ENCODE measurements at places on chromosomes 6 and 20.

DNA sequence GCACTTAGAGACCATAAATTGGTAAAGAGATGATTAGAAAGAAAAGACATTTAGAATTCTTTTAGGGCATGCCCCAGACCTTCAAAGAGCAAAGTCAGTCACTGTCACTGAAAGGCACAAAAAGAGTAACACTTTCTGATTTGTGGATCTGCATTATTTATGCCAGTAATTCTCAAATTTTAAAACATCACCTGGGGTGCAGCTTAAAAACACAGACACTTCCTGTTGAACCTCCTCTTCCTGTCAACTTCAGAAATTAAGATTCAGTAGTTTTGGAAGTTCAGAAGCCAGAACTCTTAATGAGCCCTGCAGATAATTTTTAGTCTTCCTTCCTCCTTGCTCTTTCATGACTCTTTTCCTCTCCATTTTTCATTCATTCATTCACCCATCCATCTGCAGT lies 137.5 kb downstream of the NRN1 start:
- no peak for DNase-seq

DNA sequence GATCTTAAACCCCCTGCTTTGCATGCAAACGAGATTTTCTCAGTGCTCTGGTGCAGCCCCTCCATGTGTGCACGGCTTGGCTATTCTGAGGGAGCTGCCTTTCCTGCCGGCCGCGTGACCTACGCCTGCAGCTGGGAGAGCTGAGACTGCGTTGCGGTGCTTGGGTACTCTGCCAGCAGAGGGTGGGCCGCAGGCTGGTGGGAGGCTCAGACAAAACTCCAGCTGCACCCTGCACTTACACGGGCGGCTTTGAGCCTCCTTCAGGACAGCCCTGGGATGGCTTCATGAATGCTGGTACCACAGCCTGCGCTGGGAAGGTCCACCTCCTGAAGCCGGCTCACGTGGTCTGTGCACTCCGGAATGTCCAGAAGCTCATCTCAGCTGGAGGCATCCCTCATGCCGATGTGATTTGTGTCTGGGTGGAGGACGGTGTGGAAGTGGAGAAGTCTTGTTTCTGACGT lies 223.7 kb downstream of the DLL1 start:
- DNase-seq: no peak

DNA sequence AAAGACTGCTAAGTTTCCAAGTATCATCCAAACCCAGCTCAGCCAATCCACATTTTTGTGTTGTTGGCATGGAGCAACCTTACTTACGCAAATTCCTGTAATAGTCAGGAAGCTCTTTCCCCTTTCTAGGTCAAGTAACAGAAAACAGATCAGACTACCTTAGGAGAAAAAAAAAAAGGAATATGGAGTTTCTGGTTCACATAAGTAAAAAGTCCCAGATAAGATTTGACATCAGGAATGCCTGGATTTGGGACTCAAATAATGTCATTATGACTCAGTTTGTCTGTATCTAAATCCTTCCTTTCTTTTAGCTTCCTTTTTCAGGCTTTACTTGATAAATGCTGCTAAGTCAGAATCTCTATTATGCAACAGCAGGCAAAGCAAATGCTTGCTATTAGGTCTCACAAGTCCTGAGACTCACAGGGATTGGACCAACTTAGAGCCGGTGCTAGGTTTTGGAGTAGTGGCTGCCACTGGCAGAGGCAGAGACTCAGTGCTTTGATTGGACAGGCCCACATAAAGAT lies 44.5 kb downstream of the NCOA7 start:
- DNase-seq: no peak

DNA sequence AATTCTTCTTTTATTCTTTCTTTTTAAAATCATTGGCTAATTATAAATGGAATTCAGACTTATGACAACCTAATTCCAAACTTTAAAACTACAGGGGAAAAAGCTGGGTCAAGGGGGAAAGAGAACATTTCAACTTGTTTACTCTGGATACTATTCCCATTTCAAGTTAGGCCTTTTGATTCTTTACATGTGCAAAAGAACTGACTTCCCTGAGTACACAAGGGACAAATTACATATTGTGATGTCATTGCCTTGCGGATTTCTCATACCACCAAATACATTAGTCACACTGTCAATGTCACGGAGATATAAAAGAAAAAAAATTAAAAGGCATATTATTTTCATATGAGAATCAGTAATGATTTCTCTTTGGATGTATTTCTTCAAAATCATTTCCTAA lies 96.5 kb upstream of the TBX18 start:
- DNase-seq: no peak

DNA sequence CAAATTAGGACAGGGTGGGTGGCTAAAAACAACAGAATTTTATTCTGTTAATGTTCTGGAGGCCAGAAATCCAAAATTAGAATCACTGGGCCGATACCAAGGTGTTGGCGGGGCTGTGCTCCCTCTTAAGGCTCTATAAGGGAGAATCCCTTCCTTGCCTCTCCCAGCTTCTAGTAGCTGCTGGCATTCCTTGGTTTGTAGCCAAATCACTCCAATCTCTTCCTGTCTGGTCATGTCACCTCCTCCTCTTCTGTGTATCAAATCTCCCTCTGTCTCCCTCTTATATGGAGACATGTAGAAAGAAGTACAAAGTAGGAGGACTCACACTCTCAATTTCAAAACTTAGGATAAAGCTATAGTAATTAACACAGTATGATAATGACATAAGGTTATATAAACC lies 102.9 kb upstream of the SIRPA start:
- no peak for DNase-seq

DNA sequence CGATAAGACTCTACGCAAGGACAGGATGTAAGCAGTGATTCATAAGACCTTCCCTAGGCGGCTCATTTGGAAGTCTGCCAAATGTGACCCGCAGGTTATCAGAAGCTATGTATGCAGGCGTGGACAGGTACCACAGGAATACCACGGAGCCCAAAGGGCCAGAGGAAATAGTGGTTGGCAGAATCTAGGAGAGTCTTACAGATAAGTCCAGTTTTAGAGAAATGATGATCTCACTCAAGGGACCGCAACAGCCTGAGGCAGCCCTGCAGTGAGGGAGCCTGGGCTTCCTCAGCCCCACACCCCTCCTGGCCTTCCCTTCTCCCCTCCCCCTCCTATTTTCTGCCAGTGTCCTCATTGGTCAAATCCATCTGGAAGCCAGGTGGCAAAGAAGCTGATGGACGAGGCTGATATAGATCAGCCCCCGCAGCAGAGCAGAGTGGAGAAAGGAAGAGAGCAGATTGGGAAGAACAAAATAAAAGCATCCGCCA lies 110.6 kb downstream of the FNDC1 start:
- DNase-seq: no peak

- peak; percentile 70 for DNase-seq
These were observed 108.2 kb upstream of the GMDS start for GRCh38 chr6:2353412-2354137.

Data from WERI-Rb-1 (cell line).